Left forelimb (tissue), 1 donor: ENCODE measurements at places on chromosomes 16 and 17.

DNA sequence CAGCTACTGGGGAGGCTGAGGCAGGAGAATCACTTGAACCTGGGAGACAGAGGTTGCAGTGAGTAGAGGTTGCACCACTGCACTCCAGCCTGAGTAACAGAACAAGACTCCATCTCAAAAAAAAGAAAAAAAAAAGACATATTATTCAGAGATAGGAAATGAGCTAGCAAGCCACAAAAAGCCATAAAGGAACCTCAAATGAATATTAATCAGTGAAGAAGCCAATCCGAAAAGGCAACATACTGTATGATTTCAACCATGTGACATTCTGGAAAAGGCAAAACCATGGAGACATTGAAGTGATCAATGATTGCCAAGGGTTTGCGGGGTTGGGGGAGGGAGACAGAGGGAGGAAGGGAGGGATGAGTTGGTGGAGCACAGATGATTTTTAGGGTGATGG is 8.4 kb upstream of the EXOC7 start:
- DNase-seq = no peak

DNA sequence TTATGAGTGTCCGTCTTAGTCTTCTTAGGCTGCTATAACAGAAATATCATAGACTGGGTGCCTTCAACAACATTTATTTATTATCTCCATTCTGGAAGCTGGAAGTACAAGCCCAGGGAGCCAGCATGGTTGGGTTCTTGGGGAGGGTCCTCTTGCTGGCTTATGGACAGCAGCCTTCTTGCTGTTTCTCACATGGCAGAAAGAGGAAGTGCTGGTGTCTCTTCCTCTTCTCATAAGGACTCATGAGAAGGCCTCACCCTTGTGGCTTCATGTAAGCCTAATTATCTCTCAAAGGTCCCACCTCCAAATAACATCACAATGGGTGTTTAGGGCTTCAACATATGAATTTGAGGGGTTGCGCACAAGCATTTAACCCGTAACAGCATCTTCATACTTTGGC is 207.0 kb upstream of the COX10 start:
- no peak for DNase-seq

- no peak for DNase-seq
These were observed 24.0 kb downstream of the GGA3 start for GRCh38 chr17:75237100-75238014.

DNA sequence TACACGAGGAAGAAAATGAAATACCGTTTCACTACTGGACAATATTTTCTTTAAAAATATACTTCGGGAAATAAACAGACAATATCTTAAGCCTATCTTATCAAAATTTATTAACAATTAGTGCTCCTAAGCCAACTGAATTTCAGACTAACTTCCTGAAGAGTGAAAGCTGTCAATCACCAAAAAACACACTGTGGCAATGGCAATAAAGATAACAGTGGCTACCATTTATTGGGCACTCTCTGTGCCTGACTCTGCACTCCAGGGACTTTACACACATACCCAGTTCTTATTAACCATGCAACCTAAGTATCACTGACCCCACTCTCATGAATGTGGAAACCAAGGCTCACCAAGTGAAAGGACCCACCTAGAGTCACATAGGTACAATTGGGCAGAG is 83.7 kb downstream of the NCOR1 start:
- DNase-seq = no peak

DNA sequence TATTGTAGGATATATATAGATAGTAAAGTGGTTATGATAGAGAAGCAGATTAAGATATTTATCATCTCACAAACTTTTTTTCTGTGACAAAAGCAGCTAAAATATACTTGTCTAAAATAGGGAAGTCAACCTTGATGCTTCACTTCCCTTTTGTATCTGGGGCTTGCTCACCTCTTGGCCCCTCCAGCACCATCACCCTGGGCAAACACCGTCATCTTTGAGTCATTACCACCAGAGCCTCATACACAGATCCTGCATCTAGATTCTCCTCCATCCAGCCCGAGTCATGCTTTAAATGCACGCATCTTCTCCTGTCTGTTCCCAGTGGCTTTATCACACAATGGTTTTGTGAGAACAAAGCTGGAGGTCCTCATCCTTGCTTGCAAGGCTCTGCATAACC is 1062.7 kb upstream of the EEF2KMT start:
- DNase-seq = no peak

- DNase-seq = no peak
These were observed 469.9 kb downstream of the HS3ST4 start for GRCh38 chr16:26161461-26162180.

- no peak for DNase-seq
These were observed 8.3 kb downstream of the C1QTNF1 start for GRCh38 chr17:79031996-79032875.

GRCh38 chr17:22512997-22513538 is 820.7 kb downstream of the KCNJ18 start:
- no peak for DNase-seq

DNA sequence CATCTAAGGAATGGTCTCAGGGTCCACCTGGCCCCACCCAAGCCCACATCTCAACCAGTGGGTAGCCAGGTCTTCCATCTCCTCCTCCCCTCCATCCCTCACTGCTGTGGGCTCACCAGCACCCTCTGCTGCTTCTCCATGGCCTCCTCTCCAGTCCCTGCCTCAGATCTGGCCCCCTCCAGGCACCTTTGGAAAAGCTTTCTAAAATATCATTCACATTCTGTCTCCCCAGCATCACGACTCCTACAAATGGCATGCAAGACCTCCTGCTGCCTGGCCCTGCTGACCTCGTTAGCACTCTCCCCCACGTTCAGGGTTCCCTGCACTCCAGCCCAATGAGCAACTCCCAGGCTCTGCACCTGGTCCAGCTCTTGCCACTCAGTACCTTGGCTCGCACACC is 13.7 kb downstream of the GLP2R start:
- no peak for DNase-seq

GRCh38 chr16:11602321-11602720 is 15.6 kb upstream of the LITAF start:
- no peak for DNase-seq

- no peak for DNase-seq
These were observed 161.0 kb downstream of the FTO start for GRCh38 chr16:53864819-53865493.

DNA sequence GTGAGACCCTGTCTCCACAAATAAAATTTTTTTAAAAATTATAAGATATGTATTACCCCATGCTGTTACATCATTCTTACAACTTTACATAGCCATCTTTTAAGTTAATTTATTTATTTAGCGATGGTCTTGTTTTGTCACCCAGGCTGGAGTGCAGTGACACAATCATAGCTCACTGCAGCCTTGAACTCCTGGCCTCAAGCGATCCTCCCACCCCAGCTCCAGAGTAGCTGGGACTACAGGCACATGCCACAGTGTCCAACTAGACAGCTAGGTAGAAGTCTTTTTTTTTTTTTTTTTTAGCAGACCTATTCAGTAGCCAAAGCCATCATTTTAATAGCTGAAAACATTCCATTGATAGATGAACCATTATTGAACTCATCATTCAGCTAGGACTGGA is 92.7 kb downstream of the NDE1 start:
- no peak for DNase-seq

GRCh38 chr16:77057161-77057774 is 133.7 kb upstream of the MON1B start:
- DNase-seq = no peak

DNA sequence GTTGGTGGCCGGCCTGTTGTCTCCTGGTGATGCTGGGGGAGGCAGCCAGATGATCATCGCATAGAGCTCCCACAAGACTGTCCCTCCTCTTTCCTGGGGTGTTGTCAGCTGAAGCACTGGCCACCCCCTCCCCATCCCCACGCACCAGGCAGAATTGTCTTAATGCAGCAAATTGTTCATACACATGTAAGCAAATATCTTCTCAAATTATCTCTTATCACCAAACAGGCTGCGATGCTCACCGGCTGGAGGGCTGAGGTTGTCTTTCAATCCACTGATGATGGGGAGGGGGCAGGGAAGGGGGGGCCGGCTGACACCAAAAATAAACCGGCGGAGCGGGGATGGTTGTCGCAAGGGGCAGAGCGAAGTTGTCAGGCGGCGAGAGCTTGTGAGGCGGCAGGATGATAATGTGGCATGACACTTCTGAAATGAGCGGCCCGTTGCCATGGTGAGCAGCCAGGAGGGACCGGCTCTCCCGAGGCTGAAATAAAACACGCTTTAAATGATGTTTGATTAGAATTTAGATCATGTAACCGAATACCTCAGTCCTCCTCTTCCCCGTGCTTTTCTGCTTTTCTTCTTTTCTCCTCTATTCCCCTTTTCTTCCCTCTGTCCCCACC is 59.8 kb downstream of the MRM1 start:
- DNase-seq = no peak

DNA sequence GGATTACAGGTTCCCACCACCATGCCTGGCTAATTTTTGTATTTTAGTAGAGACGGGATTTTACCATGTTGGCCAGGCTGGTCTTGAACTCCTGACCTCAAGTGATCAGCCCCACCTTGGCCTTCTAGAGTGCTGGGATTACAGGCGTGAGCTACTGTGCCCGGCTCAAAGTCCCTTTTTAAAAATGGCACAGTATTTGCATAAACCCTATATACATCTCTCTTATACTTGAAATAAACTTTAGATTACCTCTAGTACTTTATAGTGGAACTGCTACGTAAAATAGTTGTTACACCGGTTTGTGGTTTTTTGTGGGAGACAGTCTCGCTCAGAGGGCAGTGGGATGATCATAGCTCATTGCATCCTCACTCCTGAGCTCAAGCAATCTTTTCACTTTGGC is 36.3 kb downstream of the IST1 start:
- no peak for DNase-seq

GRCh38 chr16:84928679-84929420 is 82.5 kb downstream of the ZDHHC7 start:
- DNase-seq = no peak

- no peak for DNase-seq
These were observed 61.9 kb downstream of the ZFHX3 start for GRCh38 chr16:72985995-72986394.

- DNase-seq = no peak
These were observed 56.0 kb downstream of the CDH13 start for GRCh38 chr16:82682767-82683166.

DNA sequence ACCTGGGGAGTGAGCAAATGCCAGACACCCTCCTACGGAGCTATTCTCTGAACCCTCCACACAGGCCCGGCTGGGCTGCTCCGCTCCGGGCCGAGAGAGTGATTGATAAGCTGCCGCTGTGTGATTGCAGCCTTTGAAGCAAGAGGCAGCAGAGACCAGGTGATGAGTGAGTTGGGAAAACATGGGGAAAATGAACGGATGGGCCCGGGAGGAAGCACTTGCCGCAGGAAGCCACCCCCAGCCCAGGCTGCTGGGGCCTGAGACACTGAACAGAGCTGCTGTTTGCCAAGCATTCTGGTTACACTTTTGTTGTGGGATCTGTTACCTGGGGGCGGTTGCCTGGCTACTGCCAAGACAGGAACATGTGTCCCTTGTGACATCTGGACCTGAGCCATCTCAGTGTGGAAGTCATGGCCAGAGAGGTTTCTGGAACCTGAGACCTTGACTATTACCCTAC is 46.4 kb upstream of the KLHDC4 start:
- no peak for DNase-seq

DNA sequence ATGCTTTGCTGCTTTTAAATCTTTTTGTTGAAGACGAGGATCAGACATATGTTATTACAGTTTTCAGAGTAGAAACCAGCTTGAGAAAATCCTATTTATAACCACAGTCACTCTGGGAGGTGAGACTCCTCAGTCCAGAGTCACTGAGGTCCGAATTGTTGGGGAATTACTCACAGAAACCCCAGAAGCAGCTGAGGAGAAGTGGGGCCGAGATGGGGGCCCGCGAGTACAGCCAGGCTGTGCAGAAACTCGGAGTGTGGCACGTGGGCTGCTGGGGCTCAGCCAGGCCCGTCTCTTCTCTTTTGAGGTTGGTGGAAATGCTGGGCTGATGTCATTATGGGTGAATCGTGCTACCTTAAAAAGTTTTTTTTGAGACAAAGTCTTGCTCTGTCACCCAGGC is 14.4 kb upstream of the GNG13 start:
- no peak for DNase-seq

DNA sequence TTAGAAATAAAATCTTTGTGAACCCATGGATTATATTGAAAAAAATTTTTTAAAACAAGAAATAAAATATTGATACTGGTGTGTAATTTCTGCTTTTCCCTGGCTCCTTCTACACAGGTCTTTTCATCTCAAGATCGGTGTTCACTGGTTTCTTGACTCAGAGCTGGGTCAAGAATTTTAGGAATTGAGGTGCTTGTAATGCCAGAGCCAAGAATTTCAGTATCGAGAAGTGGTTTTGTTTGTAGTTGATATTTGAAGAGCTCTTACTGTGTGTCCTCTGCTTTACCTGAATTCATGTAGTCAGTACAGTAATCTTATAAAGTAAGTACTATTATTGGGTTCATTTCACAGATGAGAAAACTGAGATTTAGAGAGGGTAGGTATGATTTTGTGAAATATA is 7.3 kb downstream of the WWP2 start:
- DNase-seq = no peak

DNA sequence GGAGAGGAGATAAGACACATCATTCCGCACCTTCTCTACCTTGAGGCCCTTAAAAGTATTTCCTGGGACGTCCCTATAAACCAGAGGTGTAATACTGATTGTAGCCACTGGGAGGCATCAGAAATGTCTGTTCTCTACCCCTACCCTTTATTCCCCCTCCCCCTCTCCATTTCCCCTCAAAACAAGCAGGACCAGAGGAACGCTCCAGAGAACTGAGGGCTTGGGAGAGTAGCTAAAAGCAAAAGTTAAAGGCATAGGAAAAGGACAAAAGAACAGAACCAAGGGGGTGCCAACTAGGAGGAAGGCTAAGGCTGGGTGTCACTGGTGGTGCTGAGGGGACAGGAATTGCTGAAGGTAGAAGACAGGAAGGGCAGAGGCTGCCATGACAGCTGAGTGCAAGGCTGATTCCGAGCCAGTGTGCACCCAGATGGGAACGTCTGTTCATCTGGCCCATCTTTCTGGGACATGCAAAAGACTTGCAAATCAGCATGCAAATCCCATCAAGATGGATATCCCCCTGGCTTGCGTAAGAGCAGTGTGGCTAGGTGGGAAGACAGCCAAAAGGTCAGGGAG is 6.7 kb downstream of the CAMTA2 start:
- DNase-seq = no peak

GRCh38 chr17:2412561-2413021 is 11.7 kb upstream of the MNT start:
- no peak for DNase-seq

DNA sequence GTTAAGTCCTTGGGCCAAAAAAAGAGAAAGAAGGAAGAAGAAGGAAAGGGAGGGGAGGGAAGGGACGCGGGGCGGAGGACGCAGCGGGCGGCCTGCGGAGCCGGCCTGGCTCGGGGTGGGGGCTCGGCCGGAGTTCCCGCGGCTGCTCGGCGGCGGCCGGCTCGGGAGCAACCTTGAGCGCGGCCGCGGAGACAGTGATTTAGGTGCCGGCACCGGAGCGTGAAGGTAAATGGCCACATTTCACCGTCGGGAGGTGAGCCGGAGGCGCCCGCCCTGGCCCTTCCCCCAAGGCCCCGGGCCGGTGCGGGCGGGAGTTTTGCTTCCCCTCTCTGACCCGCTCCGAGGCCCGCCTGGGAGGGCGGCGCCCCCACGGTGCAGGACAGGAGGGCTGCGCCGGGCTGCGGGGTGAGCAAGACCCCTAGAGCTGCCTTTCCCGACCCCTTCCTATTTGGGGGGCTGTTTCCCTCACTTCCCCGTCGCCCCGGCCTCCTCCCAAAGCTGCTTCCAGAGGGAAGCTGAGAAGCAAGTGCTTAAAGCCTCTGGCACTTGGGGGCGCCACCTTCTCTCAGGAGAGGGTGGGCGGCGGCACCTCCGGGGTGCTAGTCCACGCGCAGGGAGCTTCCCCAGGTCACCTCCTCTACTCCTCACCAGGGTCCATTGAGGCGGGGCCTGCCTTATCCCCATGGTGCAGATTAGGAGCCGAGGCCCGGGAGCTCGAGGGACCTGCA is 56.5 kb downstream of the MRM1 start:
- no peak for DNase-seq
